Right renal cortex interstitium (tissue), 3 donors: ENCODE measurements at places on chromosomes 2 and 18.

DNA sequence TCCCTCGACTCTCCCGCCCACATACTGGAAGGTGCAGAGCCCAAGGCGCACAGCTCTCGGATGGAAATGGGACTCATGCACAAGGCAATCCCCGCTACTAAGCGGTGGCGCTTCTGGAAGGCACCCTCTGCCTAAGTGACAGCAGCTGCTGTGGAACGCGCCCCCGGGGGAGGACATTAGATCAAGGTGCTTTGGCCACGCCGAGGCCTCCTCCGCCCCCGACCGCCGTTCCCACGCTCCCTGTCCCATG is 202 bp downstream of the MCEE start:
- no peak for DNase-seq

DNA sequence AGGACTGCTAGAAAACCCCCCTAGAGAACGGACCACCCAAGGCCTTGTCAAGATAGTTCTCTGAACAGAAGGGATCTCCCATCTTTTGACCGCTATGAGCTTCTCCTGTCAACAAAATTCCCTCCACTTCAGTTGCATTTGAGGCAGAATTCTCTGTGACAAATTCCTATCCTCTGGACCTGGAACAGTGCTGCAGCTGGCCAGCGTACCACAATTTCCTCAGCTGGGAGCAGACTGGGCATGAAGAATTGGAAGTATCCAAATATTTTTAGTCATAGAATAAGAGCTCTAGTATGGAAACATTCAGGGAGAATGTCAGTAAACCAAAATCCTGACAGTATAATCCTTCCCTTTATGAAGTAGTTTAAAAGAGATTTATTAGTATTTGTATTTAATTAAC is 147.1 kb upstream of the BOD1L2 start:
- no peak for DNase-seq

DNA sequence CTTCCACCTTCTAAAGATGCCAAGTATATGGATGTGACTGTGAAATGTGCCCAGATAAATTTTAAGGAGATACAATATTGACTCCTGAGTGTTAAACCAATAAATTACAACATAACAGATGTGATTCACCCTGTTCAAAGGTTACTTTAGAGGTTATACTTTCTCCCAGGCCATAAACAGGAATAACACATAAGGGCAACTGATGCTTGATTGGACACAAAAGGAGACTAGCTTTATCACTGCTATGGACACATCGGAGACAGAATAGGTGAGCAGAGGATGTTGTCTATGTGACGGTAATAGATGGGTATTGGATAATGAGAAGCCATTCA is 31.9 kb upstream of the SLC25A52 start:
- no peak for DNase-seq

GRCh38 chr2:130899306-130899705 is 62.6 kb downstream of the ARHGEF4 start:
- no peak for DNase-seq

- DNase-seq: no peak
These were observed 47.5 kb downstream of the TRIB2 start for GRCh38 chr2:12764075-12764730.

DNA sequence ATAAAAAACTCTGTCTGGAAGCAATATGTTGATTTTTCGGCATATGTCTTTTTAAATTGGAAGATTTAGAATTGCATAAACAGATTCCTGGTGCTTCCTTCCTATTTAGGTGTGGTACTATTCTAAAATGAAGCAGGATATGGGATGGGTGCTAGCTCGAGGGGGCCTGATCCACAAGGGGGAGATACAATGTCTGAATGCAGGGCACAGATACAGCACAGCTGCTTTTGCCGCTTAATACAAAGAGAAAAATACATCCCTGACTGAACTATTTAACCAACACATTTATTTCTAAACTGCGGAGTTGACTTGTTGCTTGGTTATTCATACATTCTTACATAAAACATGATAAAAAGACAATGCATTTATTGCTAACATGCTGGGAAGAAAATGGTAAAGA is 169.1 kb downstream of the TMEFF2 start:
- DNase-seq: no peak

GRCh38 chr2:63013438-63013837 is 37.2 kb upstream of the OTX1 start:
- DNase-seq: no peak

DNA sequence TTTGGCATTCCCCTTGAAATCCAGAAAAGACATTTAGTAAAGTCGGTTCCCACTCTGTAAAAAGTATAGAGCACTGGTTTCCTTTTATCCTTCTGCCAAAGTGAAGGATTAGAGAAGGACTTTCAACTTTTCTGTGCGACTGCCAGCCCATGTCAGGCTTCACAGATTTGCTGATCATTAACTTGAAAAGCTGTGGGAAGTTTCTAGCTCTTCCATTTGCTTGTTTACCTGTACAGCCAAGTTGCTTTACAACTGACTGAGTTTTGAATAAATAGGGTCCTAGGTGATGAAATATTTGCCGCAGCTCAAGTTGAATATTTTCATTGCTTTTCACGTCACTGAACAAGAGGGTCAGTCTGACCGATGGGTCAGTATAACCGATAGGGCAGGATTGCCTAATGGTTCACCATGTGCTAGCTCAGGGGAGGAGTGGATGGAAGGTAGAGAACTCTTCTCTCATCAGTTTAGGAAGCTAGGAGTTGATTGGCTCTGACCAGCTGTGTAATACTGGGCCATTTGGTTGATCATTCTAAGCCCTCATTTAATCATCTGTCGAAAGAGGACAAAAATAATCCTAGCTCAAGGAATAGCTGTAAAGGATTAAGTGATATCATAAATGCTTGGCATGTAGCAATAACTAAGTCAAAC is 30.4 kb downstream of the UPP2 start:
- no peak for DNase-seq

- no peak for DNase-seq
These were observed 439.8 kb downstream of the TNS1 start for GRCh38 chr2:217562871-217563480.

- no peak for DNase-seq
These were observed 94.2 kb downstream of the MEIS1 start for GRCh38 chr2:66528974-66529724.

DNA sequence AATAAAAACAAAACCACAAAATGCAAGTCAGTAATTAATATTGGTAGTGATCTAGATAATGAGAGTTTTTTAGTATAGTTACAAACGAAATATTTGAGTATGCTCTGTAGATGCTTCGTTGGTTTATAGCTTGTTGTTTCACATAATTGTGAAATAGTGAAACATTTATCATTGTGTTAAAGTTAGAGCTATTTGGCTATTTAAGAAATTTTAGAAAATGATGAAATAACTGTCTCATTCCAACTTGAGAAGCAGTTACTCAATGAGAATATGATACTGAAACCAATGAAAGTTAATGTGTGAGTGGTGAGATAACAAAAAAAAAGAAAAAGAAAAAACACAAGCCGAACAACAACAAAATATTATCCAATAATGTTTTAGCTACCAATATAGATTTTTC is 475.6 kb upstream of the ZEB2 start:
- no peak for DNase-seq

DNA sequence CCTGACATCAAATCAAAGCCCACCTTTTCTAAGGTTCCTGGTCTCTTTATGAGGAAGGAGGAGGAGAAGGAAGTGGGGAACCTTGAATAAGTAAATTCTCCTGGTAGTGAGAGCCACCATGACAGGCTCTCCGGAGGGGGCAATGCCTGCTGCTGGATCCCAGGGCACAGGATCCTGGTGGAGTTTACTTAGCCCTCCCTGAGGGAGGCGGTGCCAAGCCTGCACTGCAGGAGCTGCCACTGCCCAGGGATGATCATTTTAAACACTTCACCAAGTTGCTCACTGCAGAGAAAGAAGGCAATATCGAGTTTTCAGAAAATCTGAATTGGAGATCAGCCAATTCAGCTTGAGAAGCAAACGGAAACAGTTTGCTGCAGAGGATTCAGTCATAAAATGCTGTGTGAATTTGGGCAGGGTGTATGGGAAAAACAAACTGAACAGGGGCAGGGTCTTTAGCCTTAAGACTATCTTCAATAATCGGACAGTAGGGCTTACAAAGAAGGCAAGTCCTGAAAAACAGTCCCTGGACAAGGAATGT is 200.7 kb downstream of the RAD51AP2 start:
- no peak for DNase-seq

GRCh38 chr2:43348908-43349661 is 122.7 kb upstream of the ZFP36L2 start:
- no peak for DNase-seq

- no peak for DNase-seq
These were observed 28.0 kb upstream of the PPP3R1 start for GRCh38 chr2:68280348-68280747.
